Urothelium cell line (cell line): ENCODE measurements at places on chromosomes 16 and 17.

- no peak for DNase-seq
Measured at GRCh38 chr17:65108152-65108551, 29.0 kb upstream of the RGS9 start.

- DNase-seq, result peak; percentile 59
Measured at GRCh38 chr17:66983414-66984021, 19.0 kb downstream of the CACNG4 start.

DNA sequence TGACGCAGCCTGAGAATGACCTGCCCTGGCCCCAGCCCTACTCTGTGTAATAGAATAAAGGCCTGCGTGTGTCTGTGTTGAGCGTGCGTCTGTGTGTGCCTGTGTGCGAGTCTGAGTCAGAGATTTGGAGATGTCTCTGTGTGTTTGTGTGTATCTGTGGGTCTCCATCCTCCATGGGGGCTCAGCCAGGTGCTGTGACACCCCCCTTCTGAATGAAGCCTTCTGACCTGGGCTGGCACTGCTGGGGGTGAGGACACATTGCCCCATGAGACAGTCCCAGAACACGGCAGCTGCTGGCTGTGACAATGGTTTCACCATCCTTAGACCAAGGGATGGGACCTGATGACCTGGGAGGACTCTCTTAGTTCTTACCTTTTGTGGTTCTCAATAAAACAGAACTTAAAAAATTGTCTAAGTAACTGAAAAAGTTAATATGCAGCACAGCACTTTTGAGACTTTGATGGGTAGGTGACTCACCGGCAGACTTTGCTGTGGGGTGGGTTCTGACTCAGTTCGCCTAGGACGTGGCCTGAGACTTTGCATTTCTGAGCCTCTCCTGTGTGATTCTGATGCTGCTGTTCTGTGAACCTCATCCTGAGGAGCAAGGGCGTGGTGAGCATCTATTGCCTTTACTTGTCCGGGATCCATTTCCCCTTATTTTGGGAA is 5.7 kb downstream of the LAT start:
- no peak for DNase-seq

DNA sequence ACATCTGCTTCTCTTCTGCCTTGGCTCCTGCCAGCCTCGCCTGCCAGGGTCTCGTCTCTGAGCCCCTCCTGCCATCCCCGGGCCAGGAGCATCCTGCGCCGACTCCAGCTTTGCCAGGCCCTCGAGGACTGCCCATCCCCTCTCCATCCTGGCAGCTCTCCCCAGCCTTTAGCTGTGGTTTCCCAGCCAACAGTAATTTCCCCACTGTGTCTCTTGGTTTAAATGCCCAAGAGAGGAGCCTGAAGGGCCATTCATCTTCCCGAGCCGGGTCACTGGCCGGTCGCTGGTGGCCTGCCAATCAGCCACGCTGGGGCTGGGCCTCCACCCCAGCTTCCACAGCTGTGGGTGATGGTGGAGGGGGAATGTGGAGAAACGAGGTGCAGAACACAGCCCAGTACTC is 47.8 kb downstream of the MRC2 start:
- DNase-seq, result no peak

DNA sequence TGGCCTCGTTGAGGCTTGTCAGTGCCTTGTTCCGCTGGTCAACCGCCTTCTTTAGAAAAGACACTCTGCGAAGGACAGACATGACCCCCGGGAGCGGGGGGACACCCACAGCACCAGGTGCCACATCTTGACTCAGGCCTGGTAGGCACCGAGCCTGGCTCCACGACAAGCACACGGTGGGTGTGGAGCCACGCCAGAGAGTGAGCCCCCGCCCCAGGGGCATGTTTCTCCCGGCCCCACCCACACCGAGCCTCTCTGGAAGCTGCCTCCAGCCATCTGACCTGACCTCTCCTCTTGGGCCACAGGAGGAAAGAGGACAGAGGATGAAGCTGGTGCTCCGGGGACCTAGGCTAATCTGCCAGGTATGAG is 4.6 kb downstream of the FAAP100 start:
- DNase-seq, result no peak

DNA sequence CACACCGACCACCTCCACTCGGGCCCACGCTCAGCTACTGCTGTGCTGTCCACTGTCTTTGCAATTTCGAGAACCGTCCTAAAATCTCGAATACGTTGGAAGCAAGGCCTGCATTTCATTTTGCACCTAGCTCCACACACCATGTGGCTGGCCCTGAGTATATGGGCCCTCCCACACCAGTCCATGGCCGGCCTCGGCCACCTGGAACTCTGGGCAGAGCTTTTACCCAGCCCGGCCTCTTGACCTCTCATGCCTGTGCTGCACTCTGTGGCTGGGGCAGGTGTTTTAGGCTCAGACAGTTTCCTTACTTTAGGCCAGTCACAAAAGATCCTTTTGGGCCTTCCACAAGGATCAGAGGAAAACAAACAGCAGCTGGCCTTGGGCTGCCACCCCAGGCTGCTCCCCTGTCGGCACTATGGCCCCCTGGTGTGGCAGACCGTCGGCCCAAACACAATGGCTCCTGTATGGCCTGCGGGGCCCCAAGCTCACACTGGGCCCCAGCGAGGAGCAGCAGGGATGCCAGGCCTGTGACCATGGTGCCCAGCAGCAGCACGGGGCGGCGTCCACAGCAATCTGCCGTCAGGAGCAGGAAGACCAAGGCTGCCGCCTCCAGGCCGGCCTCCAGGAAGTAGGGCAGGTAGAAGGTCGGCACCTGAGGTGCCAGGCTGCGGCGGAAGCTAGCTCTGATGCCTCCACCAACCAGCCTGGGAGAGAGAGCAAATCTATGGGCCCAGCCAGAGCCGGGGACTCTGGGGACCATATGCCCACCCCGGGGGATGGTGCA is 2.5 kb downstream of the SLC22A31 start:
- no peak for DNase-seq

DNA sequence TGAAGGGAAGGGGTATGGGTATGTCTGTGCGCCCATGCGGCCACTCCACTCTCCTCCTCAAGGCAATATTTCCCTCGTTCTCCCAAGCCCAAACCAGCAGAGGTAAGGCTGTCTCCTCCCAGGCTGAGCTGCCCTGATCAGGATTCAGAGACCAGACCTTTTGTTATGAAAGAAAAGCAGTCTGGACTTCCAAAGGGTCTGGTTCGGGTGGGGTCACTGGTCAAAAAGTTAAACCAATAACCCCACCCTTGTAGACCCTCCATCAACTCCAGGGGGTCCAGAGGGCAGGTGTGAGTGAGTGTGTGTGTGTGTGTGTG is 5.7 kb upstream of the DLX4 start:
- no peak for DNase-seq

DNA sequence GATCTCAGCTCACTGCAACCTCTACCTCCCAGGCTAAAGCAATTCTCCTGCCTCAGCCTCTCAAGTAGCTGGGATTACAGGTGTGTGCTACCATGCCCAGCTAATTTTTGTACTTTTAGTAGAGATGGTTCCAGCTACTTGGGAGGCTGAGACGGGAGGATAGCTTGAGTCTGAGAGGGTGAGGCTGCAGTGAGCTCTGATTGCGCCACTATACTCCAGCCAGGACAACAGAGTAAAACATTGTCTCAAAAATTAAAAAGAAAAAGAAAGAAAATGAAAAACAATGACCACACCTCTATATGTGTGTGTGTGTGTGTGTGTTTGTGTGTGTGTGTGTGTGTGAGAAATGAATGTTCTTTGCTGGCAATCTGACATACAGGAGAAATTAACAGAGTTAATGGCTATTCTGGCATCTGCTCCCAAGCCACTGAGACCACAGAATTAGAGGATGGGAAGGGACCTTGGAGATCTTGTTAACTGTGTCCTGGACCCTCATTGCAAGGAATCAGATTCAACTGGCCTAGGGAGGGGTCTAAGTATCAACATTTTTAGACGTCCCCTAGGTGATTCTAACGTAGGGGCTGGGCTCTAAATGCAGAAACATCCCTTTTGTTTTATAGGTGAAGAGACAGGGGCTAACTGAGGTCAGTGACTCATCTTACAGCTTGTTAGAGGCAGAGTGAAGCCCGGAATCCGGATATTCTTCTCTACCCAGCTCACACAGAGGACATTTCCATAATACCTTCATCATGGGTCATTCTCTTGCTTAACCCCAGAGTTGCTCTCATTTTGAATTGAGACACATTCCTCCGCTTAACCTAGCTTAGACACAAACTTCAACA is 16.4 kb upstream of the MARCHF10 start:
- peak; percentile 95 for DNase-seq

GRCh38 chr17:69437475-69437874 is 23.0 kb downstream of the MAP2K6 start:
- DNase-seq, result no peak

DNA sequence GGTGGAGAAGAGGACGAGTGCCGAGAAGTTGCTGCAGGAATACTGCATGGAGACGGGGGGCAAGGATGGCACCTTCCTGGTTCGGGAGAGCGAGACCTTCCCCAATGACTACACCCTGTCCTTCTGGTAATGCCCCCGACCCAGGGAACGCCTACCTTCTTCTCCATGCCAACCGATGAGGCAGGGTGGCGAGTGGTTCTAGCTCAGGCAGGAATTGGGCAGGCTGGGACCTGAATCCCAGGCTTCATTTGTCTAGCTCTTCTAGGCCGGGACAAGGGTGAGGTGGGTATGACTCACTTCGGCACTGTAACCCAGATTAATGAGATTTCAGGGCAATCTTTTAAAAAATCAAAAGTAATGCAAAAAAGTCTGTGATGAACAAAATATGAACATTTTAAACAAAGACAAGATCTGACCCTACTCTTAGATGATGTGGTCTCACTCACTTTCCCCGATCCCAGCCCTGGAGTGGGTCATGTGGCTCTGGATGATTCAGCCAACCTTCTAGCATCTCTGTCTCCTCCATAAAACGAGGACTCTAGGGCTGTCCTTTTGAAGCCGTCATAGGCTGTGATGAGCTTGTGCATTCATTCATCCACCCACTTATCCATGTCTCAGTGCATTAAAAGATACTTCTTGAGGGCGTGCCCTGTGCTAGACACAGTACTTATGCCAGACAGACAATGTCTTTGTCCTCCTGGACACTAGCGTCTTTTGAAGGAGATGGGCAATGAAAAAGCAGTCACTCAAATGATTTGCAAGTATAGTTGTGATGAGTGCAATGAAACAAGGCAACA is 102.6 kb downstream of the SDR42E1 start:
- no peak for DNase-seq

DNA sequence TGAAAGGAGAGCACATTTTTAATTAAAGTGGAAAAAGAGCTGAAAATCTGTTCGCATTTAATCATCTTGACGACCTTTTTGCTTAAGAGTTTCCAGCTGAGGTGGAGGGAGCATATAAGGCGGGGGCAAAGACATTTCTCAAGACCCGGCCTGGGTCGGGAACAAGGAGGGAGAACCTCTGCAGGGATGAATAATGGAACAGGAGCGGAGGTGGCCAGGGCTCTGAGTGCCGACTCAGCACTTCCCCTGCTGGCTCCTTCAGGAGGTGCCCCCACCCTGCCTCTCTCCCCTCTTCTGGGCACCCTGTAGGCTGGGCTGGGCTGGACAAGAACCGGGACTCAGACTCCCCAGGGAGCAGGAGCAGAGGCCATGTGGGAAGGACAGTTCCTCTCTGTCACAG is 7.9 kb upstream of the NGFR start:
- no peak for DNase-seq

DNA sequence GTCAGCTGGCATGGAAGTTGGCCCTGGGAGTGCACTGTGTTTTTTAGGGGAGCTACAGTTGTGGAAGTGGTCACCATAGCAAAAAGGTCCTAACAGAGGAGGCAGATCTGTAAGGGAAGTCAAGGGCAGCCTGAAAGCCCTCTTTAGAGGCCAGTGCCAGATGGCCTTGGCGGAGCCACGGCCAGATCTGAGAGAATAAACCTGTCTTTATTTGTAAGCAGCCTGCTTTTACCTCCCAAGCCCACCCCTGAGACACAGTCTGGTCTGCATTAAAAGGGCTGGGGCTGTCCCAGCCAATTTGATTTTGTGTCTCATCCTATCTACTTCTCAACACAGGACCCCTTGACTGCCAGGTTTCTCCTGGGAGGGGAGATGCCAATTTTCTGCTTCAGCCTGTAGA is 51.0 kb upstream of the NOL11 start:
- no peak for DNase-seq

DNA sequence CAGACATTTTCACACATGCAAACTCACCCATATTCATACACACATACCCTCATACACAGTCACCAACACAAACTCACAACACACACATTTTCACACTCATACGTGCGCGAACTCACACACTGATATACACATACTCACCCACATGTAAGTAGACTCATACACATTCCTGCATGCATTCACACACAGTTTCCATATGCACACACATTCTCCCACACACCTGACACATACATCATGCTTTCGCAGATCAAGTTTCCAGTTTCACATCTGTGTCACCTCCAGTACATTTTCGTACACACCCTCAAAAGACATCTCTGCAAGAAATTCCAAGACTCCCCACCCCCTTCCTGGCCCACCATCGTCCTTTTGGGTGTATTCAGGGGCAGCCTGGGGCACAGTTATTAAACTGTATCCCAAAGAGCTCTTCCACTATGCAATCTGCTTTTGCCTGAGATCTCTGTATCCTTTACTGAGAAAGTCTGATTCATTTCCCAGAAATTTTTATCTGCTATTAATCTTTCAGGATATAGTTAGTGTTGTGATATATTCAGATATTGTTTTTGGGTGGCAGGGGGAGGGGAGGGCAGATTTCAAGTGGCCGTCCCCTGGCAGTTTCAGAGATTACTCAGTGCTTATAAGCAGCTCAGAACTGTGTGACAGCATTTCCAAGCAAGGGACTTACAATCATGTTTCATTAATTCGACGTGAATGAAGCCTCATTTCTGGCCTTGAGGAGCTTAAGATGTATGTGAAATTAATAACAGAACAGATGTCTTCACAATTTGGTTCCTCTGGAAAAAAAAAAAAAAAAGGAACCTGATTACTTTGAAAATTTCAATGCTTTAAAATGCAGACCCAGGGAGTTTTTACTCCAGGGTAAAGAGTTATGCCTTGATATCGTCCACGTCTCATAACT is 35.3 kb upstream of the MMP2 start:
- no peak for DNase-seq

DNA sequence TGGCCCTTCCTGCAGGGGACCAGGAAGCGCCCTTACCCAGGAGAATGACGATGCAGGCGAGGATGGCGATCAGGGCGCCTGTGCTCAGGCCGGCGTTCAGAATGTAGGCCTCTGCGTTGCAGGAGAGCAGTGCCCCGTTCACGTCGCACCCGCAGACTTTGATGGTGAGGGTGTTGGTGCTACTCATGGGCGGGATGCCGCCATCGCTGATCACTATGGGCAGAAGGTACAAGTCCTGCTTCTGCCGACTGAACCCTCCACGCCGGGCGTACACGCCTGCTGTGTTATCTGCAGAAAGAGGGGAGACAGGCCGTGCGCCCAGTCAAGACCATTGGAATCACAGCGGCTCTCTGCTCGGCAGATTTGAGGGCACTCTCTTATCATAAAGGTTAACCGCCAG is 171.1 kb downstream of the CDH11 start:
- no peak for DNase-seq

DNA sequence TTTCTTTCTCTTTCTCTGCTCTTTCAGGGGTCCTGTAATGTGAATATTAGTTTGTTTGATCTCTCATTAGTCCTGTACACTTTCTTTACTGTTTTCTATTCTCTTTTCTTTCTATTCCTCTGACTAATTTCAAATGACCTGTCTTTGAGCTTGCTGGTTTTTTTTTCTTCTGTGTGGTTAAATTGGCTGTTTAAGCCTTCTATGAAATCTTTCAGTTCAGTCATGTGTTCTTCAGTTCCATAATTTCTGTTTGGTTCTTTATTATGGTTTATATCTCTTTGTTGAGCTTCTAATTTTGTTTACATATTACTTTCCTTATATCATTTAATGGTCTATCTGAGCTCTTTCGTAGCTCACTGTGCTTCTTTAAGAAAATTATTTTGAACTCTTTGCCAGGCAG is 31.3 kb upstream of the NKD1 start:
- no peak for DNase-seq

GRCh38 chr16:63789603-63790002 is 1332.3 kb downstream of the CDH11 start:
- no peak for DNase-seq
